ENCODE measurements at places on chromosomes 1 and 21. TPM values are rescaled to one million over a fixed set of nuclear protein-coding genes. Genes with fewer than 3 reads are reported as not detected.

- no peak for DNase-seq
Observed at GRCh38 chr1:172815740-172816139, 156.8 kb downstream of the FASLG start.

GRCh38 chr1:5238351-5239130, 584.1 kb downstream of the AJAP1 start:
- no peak for DNase-seq

DNA sequence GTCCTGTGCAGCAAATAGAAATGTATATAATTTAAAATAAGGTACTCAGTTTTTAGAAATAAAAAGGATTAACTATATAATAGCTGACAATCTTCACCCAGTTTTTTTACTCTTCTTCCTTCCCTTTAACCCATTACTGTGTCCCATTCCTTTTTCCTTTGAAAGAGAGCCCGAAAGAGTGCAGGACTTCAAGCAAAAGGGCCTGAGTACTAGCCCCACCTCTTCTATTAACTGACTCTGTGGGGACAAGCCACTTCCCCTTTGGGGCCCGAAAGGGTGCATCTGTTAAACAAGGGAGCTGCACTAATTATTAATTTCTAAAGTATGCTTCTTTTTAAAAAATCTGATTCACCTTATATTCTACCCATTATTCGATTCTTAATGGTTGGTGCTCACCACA, 3.3 kb downstream of the USP24 start:
- DNase-seq: no peak

DNA sequence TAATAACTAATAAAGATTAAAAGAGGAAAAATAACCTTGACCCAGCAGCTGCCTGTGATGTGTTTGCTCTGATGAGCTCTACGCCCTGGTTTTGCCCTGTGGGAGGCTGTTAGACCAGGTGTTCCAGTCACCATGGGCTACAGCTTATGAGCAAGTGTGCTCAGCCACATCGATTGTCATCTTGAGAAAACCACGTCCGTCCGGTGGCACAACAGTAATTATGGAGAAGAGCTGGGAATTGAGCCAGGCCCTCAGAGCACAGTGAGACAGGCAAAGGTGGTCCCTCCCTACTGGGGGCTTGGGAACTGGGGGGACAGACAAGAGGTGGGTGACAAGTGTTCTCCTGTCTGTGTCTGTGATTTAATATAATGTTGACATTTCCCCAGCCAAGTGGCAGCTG, 420.5 kb downstream of the MATN1 start:
- no peak for DNase-seq

Gene C1orf185
- not detected for total RNA-seq

Gene GPR37L1
- 0.04 TPM for total RNA-seq

All from PC-3 (cell line).